Heart left ventricle (tissue), 16 donors: ENCODE measurements at places on chromosomes 2 and 18. TPM values are rescaled to one million over a fixed set of nuclear protein-coding genes. Genes with fewer than 3 reads are reported as not detected.

EVX2 gene
- total RNA-seq, result not detected

NEU4 gene
- not detected for total RNA-seq

CCDC141 gene
- total RNA-seq, result 212 TPM

TYW5 gene
- 3.7 TPM for total RNA-seq

VWC2L gene
- total RNA-seq, result 0.13 TPM

TLX2 gene
- total RNA-seq, result not detected

RTTN gene
- total RNA-seq, result 8.8 TPM

COL5A2 gene
- 19.3 TPM for total RNA-seq
